DMS 273 treated with DMSO at 0.1 percent for 48 hours (cell line): ENCODE measurements at places on chromosomes 2 and 18.

DNA sequence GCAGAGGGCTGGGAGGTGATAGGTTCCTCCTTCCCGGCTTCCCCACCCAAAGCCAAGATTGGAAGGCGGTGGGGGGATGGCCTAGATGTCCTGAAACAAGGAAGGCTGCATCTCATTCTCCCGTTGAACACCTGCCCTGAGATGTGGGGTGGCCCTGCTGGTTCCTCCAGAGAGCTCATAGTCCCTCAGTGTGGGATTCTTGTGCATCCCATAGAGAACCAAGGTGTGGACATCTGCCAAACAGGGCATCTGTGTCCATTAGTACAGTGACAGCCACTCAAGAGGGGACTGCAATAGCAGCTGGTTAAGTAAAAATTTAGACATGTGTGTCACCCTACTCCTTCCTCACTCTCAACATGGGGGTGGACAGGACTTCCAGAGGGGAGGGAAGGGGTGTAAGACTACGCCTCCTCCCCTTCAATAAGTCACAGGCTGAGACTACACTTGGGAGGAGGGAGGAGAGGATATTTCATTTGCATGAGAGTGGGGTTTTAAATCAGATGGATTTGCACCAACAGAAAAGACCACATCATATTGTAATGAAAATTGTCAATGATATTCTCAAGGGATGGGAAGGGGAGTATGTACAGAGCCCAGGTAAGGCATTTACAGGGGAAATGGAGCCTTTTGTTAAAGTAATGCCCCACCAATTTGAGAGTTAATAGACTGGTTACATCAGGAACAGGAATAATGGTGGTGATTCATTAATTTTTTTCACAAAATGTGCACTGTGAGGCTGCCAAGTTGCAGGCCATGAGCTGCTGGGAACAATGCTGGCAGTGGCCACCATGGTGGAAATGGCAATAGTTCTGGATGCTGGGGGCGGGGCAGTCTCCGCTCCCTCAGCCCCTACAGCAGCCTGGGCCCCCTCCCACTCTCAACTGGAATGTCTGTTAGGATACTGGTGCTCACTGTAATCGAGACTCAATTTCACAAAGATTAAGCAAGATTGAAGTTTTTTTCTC, 80.6 kb downstream of the TEX51 start:
- no peak for DNase-seq

GRCh38 chr18:56470406-56471351, 167.7 kb downstream of the TXNL1 start:
- no peak for DNase-seq

GRCh38 chr2:160703648-160704585, 210.3 kb upstream of the RBMS1 start:
- DNase-seq = peak; percentile 53

- no peak for DNase-seq
Measured at GRCh38 chr2:102434655-102435381, 11.9 kb downstream of the IL18RAP start.

DNA sequence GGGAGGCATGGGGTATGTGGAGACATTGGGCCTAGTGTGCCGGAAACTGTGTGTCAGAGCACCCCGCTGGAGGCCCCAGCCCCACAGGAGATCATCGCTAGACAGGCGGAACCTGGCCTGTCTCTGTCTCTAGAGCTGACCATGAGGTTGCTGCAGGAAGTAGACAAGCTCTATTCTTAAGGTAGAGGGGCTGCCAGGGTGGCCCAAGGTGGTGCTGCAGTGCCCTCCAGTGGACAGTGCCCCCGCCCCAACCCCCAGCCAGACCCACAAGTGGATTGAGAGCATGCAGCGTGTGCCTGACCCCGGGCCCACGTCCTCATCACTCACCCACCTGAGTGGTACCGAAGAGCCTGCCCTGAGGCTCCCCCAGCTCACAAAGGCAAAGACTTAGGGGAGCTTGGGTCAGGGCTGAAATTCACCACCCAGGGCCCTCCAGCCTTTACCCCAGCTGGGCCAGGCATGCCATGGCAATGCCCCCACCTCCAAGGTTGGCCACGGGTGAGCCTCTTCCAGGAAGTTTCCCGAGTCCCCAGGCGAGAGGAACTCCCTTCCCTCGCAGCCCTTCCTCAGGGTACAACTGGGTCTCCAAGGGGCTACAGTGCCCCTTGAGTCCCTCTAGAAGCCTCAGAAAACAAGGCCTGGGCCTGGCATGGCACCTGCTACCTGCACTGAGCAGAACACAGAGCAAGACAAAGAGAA, 155.0 kb downstream of the TTC32 start:
- no peak for DNase-seq
